Stimulated activated CD4-positive, alpha-beta T cell treated with anti-CD3 and anti-CD28 coated beads, Interleukin-4, amount 100 ng/mL, for 4 hours (primary cell): ENCODE measurements at places on chromosomes 6 and 20.

DNA sequence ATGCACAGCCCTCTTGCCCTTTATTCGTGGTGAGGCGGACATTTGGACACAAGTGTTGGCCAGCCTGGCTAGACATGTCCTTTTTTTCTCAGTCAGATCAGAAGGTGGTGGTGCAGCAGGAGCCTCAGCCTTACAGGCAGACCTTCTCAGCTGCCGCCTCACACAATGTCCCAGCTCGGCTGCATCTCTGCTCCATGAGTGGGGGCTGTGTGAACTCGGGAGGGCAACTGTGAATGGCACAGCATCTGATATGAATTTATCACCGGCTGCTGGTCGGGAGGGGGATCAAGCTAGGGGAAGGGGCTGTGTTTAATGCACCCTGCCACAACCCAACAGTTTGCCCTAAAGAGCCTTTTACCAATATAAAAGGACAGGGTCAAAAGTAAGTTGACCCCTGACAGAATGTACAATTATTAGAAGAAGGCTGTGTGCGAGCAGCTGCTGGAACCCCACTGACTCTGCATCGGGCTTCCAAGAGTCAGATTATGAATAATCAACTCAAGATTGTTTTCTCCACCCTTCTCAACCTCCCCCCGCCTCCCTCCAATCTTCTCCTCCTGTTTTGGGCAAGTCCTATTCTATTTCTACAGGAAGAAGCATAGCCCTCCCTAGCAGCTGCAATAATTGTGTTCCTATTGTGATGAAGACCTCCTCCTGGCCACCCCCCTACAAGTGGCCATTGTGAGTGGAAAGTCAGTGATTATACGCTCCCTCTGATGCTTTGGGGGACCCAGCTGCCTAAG is 245.2 kb downstream of the PKHD1 start:
- no peak for DNase-seq

GRCh38 chr6:51213811-51214210 is 395.1 kb downstream of the TFAP2B start:
- no peak for DNase-seq

GRCh38 chr20:58666702-58667101 is 15.6 kb downstream of the STX16 start:
- no peak for DNase-seq

GRCh38 chr6:163420289-163420614 is 5.7 kb downstream of the QKI start:
- no peak for DNase-seq

DNA sequence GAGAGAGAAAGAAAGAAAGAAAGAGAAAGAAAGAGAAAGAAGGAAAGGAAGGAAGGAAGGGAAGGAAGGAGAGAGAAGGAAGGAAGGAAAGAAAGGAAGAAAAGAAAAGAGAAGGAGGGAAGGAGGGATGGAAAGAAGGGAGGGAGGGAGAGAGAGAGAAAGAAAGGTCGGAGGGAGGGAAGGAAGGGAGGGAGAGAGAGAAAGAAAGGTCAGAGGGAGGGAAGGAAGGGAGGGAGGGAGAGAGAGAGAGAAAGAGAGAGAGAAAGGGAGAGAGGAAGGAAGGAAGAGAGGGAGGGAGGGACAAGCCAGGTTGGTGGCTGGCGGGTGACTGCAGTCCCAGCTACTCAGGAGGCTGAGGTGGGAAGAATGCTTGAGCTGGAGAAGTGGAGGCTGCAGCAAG is 27.3 kb upstream of the ZNF184 start:
- no peak for DNase-seq

GRCh38 chr20:49276961-49277785 is 684 bp downstream of the ZNFX1 start:
- peak; percentile 39 for DNase-seq

- no peak for DNase-seq
These were observed 1309.0 kb downstream of the EPHA7 start for GRCh38 chr6:92110403-92110802.

DNA sequence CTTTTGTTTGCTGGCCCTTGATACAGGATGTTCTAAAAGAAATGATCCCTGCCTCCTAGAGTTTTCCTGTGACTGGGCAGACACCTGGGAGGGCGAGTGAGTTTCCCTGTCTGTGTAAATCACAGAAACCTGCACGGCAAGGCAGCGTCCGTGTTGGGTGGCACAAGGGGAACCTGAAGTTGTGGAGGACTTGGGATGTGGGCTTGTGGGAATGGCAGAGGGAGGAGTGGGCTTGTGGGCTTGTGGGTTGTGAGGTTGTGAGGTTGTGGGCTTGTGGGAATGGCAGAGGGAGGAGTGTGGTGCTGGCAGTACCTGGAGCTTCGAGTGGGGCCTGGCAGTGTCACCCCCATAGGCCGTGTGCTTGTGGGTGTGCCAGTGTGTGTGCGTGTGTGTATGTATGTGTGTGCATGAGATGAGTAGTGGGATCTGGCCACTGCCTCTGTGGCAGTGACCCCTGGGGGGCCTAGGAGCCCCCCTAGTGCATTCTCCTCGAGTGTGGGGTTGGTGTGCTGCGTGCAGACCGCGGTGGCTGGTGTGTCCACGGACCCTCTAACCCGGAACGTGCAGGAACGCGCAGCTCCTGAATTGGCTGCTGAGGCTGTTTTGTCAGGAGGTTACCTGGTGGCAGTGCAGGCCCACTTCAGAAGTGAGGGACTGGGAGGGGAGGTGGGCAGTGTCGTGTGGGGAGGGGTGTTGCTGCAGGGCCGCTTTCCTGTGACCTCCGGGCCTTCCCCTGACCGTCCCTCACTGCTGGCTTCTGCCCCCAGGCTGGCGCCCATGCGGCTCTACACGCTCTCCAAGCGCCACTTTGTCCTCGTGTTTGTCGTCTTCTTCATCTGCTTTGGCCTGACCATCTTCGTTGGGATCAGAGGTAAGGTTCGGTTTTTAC is 13.0 kb downstream of the TMEM181 start:
- DNase-seq, result no peak

GRCh38 chr6:142373268-142374090 is 71.7 kb downstream of the ADGRG6 start:
- no peak for DNase-seq

- DNase-seq, result no peak
These were observed 30.4 kb upstream of the PNRC1 start for GRCh38 chr6:89050155-89050554.

GRCh38 chr6:33721508-33721907 is 10.0 kb upstream of the UQCC2 start:
- no peak for DNase-seq

GRCh38 chr6:42745083-42745639 is 742 bp downstream of the TBCC start:
- no peak for DNase-seq

GRCh38 chr6:109052018-109052651 is 42.5 kb downstream of the SESN1 start:
- DNase-seq, result no peak

DNA sequence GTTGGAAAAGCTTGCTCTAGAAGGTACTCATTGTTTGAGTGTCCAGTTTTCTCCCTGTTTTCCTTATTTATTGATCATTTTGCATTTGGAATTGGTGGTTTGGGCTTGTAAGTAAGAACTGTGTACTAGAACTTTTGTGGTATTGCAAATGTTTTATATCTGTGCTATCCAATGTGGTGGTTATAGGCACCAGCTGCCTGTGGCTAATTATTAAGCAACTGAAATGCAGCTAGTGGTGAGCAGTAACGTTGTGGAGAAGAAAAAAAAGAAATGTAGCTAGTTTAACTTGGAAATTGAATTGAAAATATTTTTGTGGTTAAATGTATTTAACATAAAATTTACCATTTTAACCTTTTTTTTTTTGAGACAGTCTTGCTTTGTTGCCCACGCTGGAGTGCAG is 50.7 kb upstream of the MAPK13 start:
- DNase-seq, result no peak
